ENCODE measurements at places on chromosomes 2 and 18.
A peak's percentile ranks its signal among the peaks of the same experiment; 100 is the strongest.

DNA sequence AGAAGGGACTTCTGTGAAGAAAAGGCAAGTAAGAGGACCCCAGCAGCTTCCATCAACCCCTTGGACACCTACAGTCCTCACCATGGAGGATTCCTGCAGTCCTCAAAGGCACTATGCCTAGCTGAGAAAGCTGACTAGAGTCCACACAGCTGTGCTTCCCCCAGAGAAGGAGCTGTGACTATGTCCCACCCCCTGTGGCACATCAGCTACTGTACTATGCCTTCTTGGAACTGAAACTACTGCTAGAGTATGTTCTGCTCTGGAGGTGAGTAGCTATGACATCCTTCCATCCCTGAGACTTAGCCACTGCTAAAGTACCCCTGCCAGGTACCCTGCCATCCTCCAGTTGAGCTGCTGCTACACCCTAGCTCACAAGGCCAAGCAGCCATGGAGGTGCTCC, 690.2 kb upstream of the CHAC2 start:
- DNase-seq = no peak

DNA sequence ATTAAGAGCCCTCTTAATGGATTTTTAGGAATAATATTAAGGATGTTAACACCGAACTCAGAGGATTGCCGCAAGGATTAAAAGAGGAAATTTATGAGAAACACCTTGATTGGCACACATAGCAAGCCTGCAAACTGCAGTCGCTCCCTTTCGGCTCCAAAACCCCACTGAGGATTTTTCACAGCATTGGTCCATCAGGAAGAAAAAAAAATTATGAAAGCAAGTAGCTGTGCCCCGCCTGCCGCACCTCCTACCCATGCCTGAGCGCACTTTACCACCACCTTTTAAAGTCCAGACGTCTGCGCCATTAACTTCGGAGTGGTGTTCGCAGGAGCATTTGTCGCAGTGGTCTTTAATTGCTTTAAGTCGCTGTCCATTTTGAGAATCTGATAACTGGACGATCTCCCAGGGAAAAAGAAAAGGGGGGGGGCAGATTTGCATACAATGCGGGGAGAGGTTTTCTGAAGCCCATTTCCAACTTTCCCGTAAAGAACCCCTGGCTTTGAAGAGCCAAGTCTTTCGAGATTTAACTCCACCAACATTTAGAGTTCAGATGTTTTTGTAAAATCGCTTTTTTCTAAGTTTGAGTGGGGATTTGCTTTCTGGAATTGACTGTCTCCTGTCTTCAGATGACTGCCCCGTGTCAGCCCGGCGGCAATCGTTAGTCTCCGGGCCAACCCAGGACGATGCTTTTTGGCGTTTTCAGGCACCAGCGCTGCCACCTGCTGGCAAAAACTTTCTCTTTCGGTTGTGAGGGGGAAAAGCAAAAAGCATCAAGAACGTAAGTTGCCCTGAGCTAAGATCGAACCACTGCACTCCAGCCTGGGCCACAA, 913 bp upstream of the TRABD2A start:
- DNase-seq = peak; percentile 81

DNA sequence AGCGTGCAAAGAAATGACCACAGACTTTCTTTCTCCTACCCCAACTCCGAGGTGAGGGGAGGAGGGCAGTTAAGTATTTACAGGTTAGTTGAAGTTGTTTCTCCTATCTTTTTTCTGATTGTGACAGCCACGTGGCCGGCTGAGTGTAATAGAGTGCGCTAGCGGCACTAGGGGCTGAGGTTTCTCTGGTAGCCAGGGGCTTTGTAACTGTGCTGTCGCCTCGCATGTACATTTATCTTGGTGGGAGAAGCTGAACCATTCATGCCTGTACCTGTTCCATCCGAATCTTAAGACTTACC, 214.1 kb upstream of the STON1 start:
- DNase-seq = peak; percentile 31

GRCh38 chr2:102506743-102507142, 33.7 kb downstream of the SLC9A4 start:
- no peak for DNase-seq

- no peak for DNase-seq
Measured at GRCh38 chr2:207616185-207616584, 9.0 kb downstream of the METTL21A start.

- DNase-seq = no peak
Measured at GRCh38 chr2:171956135-171956825, 34.0 kb downstream of the HAT1 start.

- DNase-seq = no peak
Measured at GRCh38 chr18:49527631-49528327, 34.1 kb upstream of the LIPG start.

DNA sequence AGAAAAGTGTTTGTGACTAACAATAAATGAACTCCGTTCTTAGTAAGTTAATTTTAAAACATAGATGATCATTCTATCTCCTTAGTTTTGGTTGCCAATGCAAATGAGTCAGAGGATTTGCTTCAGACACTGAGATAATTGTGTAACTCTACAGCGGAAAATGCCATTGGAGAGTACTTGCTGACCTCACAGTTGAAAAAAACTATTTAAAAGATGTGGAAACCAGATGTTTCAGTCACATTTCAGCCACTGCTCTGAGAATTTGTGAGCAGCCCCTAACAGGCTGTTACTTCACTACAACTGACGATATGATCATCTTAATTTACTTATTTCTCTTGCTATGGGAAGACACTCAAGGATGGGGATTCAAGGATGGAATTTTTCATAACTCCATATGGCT, at the start of gene TNFAIP6:
TSS of gene TNFAIP6 (plus strand) at position 234 of the 400 bp plus-strand sequence. CDS start at position 309, 75 bp downstream.
- DNase-seq = no peak

- no peak for DNase-seq
Measured at GRCh38 chr18:34153711-34154110, 71.0 kb downstream of the NOL4 start.

DNA sequence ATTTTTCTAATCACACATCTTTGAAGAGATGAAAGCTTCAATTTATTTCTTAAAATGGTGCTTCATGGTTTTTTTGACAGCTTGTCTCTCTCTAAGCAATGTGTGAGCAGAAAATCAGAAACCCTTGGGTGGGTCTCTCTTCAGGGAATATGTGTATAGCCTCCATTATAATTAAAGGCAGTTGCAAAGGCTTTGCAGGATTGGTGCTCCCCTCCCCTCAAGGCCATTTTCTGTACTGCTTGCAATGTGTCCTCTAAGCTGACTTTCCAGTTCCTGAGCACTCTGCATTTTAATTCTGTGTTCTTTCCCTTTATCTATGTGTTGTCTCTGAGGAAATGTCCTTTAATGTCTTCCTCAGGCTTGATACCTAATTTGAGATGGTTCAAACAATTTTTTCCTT, 172.6 kb downstream of the DPP4 start:
- no peak for DNase-seq

- DNase-seq = no peak
Measured at GRCh38 chr2:97673182-97673914, 3.8 kb downstream of the C2orf92 start.

DNA sequence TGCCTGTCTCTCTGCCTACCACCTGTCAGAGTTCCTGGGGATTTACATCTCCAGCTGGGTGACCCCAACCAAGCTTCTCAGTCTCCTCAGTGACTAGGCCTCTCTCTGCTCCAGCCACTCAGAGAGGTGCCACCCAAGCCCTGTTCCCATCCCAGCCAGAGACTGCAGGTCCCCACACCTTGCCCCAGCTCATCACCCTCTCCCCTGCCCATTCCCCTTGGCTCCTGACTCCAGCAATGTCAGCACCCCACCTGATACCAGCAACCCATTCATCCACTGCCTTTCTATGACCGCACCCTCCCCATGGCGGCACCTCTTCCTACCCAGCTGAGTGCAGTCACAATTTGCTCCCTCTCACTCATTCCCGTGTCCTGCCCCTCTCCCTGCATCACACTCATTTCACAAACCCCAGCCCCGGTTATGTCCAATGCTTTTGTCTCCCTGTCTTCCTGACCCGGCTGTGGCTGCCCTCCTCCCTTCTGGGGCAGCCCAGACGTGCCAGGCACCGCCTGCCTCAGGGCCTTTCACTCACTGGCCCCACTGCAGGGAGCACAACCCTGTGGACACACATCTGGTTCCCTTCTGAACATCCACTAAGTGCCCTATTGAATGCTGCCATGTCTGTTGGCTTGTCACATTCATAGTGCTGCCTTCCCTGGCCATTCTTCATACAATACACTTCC, 494.8 kb upstream of the HS6ST1 start:
- DNase-seq = no peak

DNA sequence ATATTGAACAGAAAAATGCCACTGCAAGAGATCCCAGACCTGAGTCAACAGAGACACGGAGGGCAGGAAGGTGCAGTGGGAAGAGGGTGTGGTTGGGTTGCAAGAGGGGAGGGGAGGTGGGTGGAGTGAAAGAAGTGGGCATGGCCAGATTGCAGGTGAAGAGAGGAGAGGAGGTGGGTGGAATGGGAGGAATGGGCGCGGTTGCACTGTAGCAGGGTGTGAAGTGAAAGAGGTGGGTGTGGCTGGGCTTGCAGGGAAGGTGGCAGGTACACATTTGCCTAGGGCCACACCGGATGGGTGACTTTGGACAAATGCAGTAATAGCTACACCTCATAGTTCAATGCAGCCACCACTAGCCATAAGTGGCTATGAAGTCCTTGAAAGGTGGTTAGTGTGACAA, 71.1 kb downstream of the DOCK10 start:
- DNase-seq = no peak

DNA sequence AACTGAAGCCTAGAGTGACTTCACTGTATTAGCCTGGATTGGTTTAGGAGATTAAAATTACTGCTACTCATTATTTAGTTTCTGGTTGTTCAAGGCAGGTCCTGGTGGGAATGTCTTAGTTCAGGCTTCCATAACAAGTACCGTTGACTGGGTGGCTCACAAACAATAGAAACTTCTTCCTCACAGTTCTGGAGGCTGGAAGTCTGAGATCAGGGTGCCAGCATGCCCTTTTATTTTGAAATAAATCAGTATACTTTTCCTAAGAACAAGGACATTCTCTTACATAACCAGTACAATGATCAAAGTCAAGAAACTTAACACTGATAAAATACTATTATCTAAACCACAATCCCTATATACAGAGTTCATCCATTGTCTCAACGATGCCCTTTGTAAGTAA, 4.0 kb upstream of the DAW1 start:
- DNase-seq = no peak

Measured in activated T-helper 1 cell treated with anti-CD3 and anti-CD28 coated beads, Interleukin-12 subunit alpha, Interleukin-12 subunit beta, Interleukin-2, Interleukin-4 antibody, amounts not matched to agents 30 ng/mL and 10 ng/mL and 1 ng/mL, durations not matched to agents 14 hours and 24 hours and 36 hours (primary cell).